ENCODE measurements at places on chromosomes 5 and 9.

- DNase-seq: no peak
Observed at GRCh38 chr5:2167671-2168070, 284.9 kb upstream of the IRX4 start.

DNA sequence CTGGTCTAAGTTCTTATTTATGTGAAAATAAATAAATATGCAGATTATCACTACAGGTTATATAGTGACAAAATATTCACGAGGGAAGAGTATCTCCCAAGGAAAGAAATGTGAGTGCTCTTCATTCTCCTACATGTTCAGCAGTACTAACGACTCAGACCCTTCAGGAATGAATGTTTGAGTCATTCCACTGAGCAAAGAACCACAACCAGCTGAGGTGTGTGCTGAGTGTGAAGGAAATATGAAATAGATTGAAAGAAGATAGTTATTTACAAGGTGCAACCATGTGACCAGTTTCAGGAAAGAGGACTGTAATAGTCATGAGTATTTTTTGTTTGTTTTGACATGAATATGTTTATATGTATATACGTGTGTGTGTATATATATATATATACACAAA is 228.7 kb downstream of the TUSC1 start:
- DNase-seq: no peak

GRCh38 chr5:50827516-50828247 is 161.2 kb downstream of the PARP8 start:
- no peak for DNase-seq

- no peak for DNase-seq
Observed at GRCh38 chr9:14985419-14985818, 75.2 kb upstream of the FREM1 start.

DNA sequence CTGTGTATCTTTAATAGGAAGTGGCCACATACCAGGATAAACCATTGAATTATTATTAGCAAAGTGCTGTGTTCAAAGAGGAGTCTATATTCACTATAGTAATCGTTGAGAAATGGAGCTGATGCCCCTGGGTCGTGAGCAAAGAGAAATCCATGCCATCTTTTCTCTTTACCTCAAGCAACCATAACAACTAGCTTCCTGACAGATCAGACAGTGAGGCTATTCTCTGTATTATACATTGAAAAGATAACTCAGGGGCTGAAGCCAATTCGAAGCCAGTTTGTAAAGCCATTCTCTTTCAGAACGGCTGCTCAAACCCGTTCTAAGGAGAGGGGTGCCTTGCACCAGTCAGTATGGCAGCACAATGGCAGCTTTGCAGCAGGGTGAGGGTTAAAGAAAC is 680.6 kb downstream of the SEMA5A start:
- no peak for DNase-seq

DNA sequence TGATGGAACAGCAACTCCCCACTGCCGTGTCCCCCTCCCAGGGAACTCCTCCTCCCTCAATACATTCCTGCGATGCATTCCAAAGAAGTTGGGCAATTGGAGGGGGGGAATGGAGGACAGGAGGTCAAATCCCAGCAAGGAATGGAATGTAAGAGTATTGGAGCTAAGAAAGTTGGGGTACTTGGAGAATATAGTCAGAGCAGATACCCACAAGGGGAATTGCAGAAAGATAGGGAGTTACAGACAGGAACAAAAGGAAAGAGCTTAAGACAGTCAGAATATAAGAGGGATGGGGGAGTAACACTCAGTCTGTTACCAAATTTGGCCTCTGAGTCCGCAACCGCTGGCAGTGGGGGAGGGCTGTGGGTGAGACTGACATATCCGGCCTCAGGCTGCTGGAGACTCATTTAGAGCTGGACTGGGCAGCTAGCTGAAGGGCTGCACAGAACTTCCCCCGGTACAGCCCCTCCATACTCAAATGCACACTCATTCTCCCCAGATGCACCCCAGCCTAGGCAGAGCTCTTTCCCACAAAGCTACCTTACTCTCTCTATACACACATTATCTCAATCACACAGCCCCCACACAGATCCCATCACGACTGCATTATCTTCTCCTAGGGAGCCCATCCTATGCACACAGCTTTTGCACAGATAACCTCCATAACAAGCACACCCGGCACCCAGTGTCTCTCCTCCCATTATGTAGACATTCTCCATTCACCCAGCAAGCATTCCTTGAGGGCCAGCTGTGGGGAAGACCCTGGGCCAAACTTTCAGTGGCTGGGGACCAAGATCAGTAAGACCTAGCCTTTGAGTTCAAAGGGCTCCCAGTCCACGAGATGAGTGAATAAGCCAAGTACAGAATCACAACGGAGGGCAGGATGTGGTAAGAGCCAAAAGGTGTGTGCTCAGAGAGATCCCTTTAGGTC is 3.7 kb downstream of the TLN1 start:
- DNase-seq: no peak

- no peak for DNase-seq
Observed at GRCh38 chr5:35822511-35822910, 34.2 kb upstream of the IL7R start.

DNA sequence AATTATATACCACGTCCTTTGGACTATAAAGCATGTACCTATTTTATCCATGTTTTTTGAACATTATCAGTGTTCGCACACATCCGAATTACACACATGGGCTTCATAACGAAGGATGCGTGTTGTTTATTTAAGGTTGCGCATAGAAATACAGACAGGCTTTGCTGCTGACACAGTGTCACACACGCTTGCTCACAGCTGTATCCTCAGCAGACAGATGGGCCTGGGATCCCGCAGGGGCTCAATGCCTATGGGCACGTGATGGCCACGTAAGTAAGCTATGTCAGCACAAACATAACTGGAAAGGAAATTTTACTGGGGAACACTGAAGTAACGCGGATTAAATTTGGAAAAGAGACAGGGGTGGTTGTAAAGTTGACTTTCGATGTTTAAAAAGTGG is 76.6 kb downstream of the OTULIN start:
- DNase-seq: no peak

DNA sequence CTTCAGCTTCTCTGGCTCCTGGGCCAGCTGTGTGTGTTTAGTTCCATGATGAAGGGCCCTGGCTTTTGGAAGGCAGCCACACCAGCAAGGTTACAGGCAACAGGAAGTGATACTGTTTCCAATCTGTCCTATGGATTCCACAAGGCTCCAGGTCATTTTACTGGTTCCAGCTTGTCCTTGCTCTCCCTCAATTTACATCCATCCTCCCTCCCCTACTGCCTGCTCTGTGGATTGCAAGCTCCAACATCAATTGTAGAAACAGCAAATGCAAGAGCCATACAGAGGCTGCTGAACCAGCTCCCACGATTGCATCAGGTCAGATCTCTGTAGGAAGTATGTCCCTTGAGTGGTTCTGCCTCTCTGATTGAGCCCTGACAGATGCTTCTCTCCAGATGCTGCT is 409.8 kb downstream of the NTRK2 start:
- DNase-seq: no peak

DNA sequence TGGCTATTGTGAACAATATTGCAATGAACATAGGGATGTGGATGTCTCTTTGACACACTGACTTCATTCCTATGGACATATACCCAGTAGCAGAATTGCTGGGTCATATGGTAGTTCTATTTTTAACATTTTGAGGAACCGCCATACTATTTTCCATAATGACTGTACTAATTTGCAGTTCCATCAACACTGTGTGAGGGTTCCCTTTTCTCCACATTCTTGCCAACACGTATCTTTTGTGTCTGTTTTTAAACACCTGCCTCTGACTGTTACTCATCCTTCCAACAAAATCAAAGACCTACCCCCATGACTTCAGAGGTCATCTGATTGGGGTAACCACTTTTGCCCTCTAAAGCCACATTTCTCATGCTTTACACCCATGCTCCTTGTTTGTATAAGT is 133.5 kb downstream of the MED27 start:
- DNase-seq: no peak

GRCh38 chr9:15576350-15577050 is 23.7 kb downstream of the CCDC171 start:
- DNase-seq: no peak

DNA sequence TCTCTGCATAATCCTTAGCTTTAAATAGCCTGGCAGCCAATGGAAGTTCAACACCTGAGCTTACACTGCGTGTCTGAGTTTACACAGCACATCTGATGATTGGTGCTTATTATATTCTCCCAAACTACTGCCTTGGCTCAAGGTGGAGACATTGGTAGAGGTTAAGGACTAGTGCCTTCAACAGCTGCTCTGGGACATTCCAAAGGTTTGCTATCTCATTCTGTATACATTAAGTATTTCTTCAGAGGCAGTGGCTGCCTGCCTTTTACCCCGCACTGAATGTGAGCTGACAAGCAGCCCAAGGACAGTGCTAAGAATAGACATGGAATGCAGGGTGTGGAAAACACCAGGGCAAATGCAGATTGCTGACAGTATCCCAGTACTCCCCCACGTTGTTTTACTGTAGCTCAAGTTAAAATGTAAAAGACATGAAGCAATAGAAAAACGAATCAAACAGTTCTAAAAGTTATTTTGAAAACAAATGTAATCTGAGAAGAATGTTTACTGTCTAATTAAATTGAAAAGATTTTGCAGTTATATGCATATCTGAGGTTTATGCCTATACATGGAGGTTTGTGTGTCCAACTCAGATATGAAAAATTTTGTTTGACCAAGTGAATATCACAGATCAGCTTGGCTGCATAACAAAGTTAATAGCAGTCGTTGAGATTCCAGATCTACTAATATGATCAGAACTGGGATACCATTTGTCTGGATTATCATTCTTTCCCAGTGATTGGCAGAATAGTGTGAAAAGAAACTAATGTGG is 1.8 kb downstream of the HSPB3 start:
- DNase-seq: no peak

GRCh38 chr9:77747163-77747562 is 99.0 kb upstream of the GNA14 start:
- no peak for DNase-seq

GRCh38 chr5:29134418-29134817 is 2059.1 kb upstream of the CDH6 start:
- DNase-seq: no peak

- no peak for DNase-seq
Observed at GRCh38 chr9:121267689-121268597, at the start of gene GSN. Gene GSN (plus strand): TSS chr9:121268162. CDS start chr9:121301972, 33,810 bp downstream.

GRCh38 chr5:3010301-3010952 is 258.9 kb upstream of the IRX2 start:
- DNase-seq: no peak

- no peak for DNase-seq
Observed at GRCh38 chr5:42636946-42637345, 119.7 kb upstream of the CCDC152 start.

GRCh38 chr9:129270903-129271431 is 92.9 kb upstream of the IER5L start:
- no peak for DNase-seq

DNA sequence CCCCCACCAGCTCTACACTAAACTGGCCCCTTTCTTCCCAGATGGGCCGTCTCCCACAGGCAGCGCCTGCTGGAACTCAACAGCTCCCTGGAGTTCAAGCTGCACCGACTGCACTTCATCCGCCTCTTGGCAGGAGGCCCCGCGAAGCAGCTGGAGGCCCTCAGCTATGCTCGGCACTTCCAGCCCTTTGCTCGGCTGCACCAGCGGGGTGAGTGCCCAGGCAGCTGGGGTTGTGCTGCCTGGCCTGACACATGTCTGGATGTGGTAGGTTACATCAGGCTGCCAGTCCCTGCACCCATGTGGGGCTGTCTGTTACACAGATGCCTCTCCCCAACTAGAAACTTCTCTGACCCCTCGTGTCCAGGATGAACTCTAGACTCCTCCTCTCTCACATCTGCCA is 9.8 kb downstream of the NHP2 start:
- DNase-seq: no peak

DNA sequence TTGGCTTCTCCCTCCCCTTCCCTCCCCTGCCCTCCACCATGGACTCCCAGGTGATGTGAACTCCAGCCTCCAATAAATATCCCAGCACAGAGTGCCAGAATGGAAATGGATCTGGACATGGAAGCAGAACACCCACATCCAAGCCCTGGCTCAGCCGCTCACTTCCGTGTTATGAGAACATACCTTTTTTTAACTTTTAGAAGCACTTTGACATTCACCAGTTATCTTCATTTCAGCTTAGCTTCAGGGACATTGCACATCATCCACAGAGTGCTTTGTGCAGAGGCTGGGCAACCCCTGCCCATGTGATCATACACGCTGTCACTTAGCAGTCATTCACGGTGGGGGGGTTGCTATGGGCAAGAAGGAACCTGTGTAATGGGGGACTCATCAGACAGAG is 9.1 kb downstream of the AFAP1L1 start:
- no peak for DNase-seq

- no peak for DNase-seq
Observed at GRCh38 chr5:133520062-133520461, 92.3 kb downstream of the FSTL4 start.

DNA sequence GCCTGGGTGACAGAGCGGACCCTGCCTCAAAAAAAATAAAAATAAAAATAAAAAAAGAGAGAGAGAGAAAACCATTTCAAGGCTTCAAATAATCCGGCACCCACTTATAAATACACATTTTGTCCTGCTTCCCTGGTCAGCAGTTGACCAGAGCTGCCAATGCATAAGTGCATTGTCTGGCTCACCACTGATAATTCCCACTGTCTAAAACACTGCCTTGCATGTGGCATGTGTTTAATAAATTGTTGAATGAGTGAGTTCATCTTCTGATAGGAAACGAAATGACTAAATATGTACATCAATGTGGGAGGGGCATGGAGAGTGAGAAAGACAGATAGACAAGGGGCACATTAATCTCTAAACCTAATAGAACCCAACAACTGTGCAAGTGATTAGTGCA is 42.9 kb downstream of the MEGF10 start:
- DNase-seq: no peak

- no peak for DNase-seq
Observed at GRCh38 chr5:10581867-10582511, 18.1 kb downstream of the ANKRD33B start.

DNA sequence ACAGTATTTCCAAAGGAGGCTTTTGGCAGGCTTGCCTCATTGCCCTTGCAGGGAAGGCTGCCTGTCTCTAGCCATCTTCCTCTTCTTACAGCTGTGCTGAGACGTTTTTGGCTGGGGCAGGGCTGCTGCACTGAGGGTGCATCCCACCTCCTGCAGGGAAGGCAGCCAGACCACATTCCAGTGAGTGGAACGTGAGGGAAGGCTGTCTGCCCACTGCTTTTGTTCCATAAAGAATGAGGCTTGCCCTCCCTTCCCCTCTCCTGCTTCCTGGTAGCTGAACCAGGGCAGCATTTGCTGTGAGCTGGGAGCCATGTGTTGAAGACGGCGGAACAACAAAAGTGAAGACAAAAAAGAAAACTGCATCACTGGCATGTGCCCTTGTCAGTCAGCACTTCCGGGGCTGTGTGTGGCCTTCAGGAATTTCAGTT is 16.8 kb downstream of the MGAT1 start:
- no peak for DNase-seq

DNA sequence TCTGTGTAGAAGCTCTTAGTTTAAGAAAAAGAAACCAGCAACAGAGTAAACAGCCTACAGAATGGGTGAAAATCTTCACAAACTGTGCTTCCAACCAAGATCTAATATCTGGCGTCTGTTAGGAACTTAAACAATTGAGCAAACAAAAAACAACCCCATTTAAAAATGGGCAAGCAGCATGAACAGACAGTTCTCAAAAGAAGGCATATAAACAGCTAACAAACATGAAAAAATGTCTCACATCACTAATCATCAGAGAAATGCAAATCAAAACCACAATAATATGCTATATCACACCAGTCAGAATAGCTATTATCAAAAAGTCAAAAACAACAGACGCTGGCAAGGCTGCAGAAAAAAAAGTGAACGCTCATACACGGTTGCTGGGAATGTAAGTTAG is 83.7 kb upstream of the CCDC152 start:
- no peak for DNase-seq

Data from activated CD8-positive, alpha-beta memory T cell treated with anti-CD3 and anti-CD28 coated beads for 1 hour (primary cell).